Upper lobe of right lung (tissue), 1 donor: ENCODE measurements at places on chromosomes 16 and 17. TPM values are rescaled to one million over a fixed set of nuclear protein-coding genes. Genes with fewer than 3 reads are reported as not detected.
A peak's percentile ranks its signal among the peaks of the same experiment; 100 is the strongest.

DNA sequence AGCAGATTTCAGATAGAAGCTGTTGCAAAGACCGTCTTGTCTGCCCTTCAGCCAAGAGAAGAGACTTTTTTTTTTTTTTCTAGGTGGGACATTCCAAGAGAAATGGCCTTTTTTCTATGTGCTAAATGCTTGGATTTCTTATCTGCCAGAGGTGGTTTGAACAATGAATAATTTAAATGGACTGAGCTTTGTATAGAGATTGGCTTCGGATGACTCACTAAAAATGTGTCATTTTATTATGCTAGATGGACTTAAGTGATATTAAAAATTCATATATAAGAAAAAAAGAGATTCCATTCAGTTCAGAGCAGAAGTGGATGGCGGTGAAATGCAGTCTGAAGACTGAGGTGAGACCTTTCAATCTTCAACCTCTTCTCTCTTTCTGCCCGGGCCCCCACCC, 58.4 kb downstream of the MEAK7 start:
- H3K4me3 ChIP-seq = no peak overlapping the region
- H3K4me1 ChIP-seq = no peaks in the 10 kb centered on the region
- H3K36me3 ChIP-seq = no peaks in the 10 kb centered on the region
- no peak for DNase-seq
- H3K27me3 ChIP-seq = no peaks in the 10 kb centered on the region

DNA sequence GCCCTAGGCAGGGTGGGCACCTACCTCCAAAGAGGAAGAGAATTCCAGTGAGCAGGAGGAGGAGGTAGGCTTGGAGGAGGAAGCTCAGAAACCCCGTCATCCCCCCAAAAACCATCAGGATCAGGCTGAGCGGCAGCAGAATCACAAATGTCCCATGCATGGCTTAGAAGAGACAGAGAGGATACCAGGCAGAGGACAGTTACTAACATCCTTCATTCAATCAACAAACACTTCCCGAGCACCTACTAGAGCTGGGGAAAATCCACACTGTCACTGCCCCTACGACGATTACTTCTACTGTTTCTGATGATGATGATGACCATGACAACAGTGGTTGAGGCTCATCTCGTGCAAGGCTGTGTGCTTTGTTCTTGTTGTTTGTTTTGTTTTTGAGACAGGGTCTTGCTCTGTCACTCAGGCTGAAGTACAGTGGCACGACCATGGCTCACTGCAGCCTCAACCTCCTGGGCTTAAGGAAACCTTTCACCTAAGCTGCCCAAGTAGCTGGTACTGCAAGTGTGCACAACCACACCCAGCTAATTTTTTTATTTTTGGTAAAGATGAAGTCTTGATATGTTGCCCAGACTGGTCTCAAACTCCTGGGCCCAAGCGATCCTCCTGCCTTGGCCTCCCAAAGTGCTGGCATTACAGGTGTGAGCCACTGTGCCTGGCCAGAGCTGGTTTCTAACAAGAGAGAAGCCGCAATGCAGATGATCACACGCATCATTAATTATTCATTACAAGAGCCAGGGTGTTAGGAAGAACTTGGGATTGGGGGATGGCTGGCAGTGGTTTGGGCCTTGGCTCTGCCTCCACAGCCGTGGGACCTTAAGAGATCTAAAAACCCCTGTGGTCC, 18.0 kb downstream of the TMEM114 start:
- H3K4me1 ChIP-seq = no peaks in the 10 kb centered on the region
- H3K36me3 ChIP-seq = no peaks in the 10 kb centered on the region
- peaks cover 31% of the 10 kb centered on the region for H3K27me3 ChIP-seq

DNA sequence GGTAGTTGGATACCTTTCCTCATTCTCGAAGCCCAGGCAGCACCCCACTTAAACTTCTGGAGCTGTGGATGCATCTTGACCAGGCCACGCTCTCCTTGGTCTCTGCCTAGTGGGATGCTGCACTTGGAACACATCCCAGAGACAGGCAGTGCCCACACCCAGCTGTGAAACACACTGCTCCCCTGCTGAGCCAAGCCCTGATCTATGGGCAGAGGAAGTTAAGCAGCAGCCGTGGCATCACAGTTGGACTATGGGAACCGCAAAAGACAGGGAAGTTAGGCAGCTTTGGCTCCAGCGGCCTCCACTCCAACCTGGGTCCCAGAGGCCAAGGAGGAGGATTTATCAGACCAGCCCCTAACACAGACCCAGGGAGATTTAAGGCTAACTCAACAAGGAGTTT, 284.8 kb upstream of the CCL2 start:
- no peak overlapping the region for H3K4me3 ChIP-seq
- no peak for DNase-seq
- H3K36me3 ChIP-seq = no peaks in the 10 kb centered on the region
- H3K4me1 ChIP-seq = no peaks in the 10 kb centered on the region

GRCh38 chr17:44207743-44208142, 8.1 kb upstream of the ATXN7L3 start:
- no peaks in the 10 kb centered on the region for H3K27me3 ChIP-seq
- H3K4me3 ChIP-seq = no peak overlapping the region
- H3K27ac ChIP-seq = no peak overlapping the region
- no peak for DNase-seq
- H3K4me1 ChIP-seq = peaks cover 20% of the 10 kb centered on the region

GRCh38 chr17:7889166-7889955, 772 bp downstream of the CHD3 start:
- H3K27ac ChIP-seq = peak overlapping the region; percentile 90
- H3K36me3 ChIP-seq = peaks cover 43% of the 10 kb centered on the region

GRCh38 chr17:76492989-76493501, 8.2 kb downstream of the RHBDF2 start:
- DNase-seq = peak; percentile 87
- H3K36me3 ChIP-seq = no peaks in the 10 kb centered on the region
- peak overlapping the region; percentile 25 for H3K4me3 ChIP-seq
- peak overlapping the region; percentile 83 for H3K27ac ChIP-seq
- peaks cover 53% of the 10 kb centered on the region for H3K4me1 ChIP-seq

DNA sequence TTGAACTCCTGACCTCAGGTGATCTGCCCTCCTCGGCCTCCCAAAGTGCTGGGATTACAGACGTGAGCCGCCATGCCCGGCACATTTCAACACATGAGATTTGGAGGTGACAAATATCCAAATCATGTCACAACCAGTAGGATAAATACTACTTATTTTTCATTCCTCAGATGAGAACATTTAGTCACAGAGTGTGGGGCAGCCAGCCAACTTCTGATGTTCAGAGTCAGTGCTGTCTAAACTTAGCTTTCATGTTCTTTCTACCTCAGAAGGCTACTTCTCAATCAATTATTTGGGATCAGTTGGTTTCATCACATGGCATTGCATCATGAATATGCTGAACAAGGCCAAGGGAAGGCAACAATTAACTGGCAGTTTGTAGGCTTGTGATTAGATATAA, 134.5 kb downstream of the CDH13 start:
- peaks cover 11% of the 10 kb centered on the region for H3K4me1 ChIP-seq
- H3K4me3 ChIP-seq = no peak overlapping the region
- H3K27ac ChIP-seq = no peak overlapping the region
- DNase-seq = no peak
- no peaks in the 10 kb centered on the region for H3K36me3 ChIP-seq

CCL4L2 gene
- total RNA-seq = 4.5 TPM

KRT222 gene
- 1.3 TPM for total RNA-seq

RNF157 gene
- 3.8 TPM for total RNA-seq

PLA2G10 gene
- 6.6 TPM for total RNA-seq

SCARF1 gene
- 48.5 TPM for total RNA-seq
